Mesenchymal stem cell (in vitro differentiated cells and primary cell): ENCODE measurements at places on chromosomes 6 and 20.

GRCh38 chr6:130143709-130144108, 79.0 kb downstream of the SAMD3 start:
- peak; percentile 22 for DNase-seq

DNA sequence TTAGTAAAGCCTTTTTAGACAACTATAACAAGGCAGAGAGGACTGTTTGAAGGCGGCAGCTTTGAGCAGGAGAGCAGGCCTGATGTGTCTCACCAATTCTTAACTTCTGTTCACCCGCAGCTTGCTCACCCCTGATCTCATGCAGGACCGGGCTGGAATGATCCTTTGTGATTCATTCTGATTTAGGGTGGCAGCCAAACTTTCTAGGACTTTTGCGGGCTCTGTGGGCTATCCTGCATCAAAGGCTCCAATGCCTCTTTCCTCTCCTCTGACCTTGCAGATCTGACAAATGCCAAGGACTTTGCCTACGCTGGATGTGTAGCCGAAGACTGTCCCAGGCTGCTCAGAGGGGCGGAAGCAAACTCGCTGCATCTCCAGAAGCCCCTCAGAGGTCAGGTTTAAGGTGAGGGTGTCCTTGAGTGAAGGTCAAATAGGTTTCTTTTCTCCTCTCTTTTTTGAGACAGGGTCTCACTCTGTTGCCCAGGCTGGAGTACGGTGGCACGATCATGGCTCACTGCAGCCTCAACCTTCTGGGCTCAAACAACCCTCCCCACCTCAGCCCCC, 72.3 kb downstream of the VEGFA start:
- DNase-seq, result no peak

DNA sequence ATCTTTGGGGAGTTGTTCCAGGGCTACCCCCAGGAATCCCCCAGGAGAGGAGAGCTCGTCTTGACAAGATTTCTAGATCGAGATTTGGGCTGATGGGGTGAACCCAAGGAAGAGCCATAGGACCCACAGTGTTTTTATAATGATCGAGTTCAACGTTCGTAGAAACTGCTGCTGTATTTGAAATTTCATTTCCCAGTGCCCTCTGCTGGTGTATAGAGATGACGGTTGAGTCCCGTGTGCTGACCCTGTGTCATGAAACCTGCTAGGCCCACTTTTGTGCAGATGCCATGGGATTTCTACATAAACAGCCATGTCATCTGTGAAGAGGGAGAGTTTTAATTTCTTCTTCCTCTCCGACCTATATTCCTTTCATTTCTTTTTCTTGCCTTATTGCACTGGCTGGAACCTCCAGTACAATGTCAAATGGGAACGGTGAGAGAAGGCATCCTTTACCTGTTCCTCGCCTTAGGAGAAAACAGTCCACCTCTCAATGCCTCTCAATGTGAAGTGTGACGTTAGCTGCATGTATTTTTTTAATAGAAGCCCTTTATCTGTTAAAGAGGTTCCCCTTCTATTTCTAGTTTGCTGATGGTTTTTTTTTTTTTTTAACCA, 28.6 kb upstream of the NTSR1 start:
- DNase-seq, result no peak

- DNase-seq, result no peak
Observed at GRCh38 chr6:114375541-114376192, 32.8 kb upstream of the HS3ST5 start.

DNA sequence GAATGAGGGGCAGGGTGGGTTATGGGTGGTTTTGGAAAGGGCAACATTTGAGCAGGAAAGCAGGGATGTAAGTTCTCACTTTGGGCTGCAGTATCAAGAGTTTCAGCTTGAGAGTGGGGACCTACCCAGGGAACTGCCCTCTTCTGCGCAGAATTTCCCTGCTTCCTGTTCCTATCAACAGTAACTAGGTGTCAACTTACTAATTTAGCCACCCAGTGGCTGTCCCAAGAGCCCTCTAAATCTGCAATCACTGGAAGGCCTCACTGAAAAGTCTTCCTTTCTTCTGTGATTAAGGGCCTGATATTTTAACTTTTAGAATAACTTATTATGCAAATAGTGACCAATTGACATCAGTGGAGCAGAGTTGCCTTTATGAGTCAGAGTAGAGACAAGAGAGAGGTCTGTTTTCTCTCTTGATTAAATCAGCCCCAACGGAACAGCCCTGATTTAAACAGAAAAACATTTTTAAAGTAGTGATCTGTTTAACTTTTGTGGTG, 118.2 kb upstream of the RIPOR2 start:
- peak; percentile 89 for DNase-seq

DNA sequence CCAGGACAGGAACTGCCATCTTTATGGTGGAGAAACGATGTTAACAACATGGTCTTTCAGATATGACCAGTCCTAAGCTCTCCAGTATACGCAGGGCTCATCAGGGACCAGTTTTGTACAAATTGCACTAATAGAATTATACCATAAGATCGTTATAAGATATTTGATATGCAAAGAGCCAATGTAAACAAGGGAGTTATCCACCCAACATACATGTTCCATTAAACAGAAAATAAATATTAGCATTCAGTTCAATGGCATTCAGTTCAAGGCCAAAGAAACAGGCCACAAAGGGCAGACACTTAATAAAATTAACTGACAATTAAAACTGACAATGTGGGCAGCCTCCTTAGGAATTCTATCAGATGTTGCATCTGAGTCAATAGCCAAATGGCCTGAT, 2.6 kb downstream of the GFOD1 start:
- no peak for DNase-seq

DNA sequence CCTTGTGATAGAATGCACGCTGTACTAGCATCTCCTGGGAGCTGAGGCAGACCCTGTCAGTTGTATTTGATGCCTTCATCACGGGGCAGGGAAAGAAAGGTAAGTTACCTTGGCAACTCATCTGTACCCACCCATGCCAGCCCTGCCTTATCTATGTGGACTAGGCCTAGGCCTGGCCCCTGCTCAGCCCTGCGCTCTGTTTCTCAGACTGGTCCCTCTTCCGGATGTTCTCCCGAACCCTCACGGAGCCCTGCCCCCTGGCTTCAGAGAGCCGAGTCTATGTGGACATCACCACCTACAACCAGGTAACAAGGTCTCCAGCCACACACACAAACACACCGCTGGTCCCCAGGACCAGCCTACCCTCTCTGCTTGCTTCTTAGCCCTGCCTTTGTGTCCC, 4.2 kb downstream of the PIGT start:
- no peak for DNase-seq

GRCh38 chr6:16591396-16592222, 169.7 kb downstream of the ATXN1 start:
- DNase-seq, result no peak

- DNase-seq, result no peak
Observed at GRCh38 chr6:121810158-121811032, 374.9 kb downstream of the GJA1 start.

GRCh38 chr20:50146214-50146613, 7.3 kb downstream of the PEDS1 start:
- no peak for DNase-seq

DNA sequence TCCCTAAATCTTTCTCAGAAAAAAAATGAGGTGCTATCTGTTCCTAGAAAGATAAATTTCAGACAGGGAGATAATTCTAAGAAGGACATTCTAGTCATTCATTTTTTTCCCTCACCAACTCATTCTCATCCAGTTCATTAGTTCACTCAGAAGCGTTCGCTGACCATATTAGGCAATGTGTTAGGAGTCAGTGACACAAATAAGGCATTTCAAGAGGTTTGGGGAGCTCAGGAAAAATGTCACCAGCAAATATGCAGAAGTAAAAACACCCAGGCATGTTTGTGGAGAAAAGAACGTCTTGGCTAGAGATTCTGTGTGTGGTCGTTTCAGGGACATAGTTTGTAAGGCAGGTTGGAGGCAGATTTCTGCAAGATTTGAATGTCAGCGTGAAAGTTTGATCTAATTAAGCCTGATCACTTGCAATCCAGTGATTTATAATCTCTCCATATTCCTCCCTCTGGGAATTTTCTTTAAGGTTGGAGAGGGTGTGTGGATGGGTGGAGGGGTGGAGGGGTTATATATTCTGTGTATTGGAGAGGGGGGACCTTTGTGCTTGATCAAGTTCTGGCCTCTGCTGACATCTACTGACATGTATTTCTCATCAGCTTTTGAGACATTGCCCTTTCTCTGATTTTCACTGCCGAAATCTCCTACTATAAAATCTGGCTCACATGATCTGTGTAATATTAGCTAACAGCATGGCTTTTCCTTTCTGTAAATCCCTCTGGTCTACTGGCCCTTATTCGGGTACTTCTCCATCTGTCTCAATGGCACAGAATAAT, 3.6 kb downstream of the MYCT1 start:
- no peak for DNase-seq

DNA sequence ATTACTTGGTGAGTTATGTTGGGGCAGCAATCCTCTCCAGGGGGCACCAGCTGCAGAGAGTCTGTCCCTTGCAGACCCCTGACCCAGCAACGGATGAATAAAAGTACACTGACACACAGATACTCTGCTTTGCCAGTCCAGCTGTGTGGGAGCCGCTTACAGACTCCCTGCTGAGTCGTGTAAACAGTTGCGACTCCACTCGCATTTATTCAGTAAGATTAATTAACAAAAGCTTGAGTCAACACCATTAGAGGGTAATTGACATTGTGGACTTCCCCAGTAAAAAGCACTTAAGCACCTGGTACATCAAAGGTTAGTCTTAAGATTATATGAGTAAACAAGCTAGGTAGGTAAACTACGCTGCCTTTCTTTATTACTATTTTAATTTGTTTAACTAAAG, 92.0 kb upstream of the TMEM181 start:
- DNase-seq, result no peak
